ENCODE measurements at places on chromosomes 2 and 18. TPM values are rescaled to one million over a fixed set of nuclear protein-coding genes. Genes with fewer than 3 reads are reported as not detected.

Gene UGT1A7
- not detected for total RNA-seq

Gene CFC1
- 1.8 TPM for total RNA-seq

Gene DPP4
- total RNA-seq, result 0.20 TPM

Gene IL37
- total RNA-seq, result not detected

Gene SCYGR4
- not detected for total RNA-seq

Gene L3MBTL4
- 0.32 TPM for total RNA-seq

Gene KCNE4
- total RNA-seq, result not detected

Gene CDH20
- total RNA-seq, result 0.47 TPM

Measured in glutamatergic neuron (in vitro differentiated cells).